ENCODE measurements at places on chromosomes 4 and X.

DNA sequence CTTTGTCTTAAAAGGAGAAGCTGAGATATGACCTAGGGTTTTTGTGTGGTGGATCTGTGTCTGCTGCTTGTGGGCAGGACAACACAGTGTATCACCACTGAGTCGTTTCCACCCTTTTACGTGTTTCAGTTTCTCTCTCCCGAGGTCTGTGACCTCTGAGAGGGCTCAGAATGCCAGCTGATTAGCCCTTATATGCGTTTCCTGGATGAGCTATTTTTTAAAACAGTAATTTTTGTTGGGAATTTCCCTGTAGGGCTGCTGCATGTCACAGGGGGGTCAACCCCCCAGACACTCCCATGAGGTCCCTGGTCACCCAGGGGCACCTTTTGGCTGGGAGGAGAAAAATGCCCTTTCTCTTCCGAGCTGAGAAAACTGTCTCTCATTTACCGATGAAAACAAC lies 170.4 kb upstream of the CASK start:
- DNase-seq: no peak

DNA sequence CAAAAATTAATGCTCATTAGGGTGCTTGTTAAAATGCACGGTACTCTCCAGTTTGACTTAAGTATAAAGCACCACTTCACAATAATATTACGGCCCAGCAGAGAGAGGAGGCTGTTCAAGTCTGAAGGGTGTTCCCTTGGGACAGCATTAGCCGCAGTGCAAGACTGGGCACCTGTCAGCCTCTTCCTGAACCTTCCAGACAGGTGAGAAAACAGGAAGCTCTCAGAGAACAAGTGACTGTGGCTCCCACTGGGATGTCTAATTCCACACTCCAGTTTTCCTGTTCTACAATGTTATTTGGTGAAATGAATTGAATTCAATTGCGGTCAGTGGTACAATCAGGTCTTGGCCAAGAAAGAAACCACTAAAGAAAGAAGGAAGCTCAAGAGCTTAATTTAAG lies 414.4 kb downstream of the SMARCA1 start:
- no peak for DNase-seq

- no peak for DNase-seq
These were observed 174.7 kb upstream of the GPRIN3 start for GRCh38 chr4:89482251-89482650.

- no peak for DNase-seq
These were observed 180.6 kb upstream of the NUDT6 start for GRCh38 chr4:123102897-123103471.

DNA sequence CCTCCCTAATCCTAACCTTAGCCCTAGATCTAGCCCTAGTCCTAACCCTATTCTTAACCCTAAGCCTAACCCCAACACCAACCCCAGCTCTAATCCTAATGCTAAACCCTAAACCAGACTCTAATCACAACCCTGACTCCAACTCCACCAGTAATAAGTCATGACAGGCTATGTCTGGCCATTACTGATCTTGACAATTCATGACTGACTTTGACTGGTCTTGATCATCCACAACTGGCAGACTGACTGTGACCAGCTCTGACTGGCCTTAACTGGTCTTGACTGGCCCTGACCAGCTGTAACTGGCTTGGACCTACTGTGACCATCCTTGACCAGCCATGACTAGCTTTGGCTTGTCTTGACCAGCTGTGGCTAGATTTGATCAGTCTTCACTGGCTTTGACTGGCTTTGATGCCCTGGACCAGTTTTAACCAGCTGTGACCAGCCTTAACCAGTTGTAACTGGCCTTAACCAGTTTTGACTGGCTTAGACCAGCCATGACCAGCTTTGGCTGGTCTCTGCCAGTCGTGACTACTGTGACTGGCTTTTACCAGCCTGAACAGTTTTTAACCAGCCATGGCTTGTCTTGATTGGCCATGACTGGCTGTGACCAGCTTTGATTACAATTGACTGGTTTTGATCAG lies 68.4 kb downstream of the RLIM start:
- DNase-seq: no peak

DNA sequence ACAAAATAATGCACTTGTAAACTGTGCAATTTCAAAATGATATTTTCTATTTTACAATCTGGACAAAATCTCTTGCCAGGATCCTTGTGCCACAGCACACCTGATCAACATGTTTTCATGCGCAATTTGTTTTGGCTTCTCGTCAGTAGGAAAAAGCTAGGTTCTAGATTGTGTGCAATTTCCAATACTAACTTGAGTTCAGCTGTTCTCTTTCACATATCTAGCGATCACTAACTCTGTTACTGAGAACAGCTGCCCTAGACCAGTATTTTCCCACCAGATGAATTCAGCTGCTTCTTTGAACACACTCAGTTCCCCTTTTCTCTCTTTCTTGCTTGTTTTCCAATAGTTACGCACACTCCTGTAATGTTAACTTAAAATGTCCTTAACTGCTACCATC lies 131.2 kb downstream of the MAGEB5 start:
- no peak for DNase-seq

DNA sequence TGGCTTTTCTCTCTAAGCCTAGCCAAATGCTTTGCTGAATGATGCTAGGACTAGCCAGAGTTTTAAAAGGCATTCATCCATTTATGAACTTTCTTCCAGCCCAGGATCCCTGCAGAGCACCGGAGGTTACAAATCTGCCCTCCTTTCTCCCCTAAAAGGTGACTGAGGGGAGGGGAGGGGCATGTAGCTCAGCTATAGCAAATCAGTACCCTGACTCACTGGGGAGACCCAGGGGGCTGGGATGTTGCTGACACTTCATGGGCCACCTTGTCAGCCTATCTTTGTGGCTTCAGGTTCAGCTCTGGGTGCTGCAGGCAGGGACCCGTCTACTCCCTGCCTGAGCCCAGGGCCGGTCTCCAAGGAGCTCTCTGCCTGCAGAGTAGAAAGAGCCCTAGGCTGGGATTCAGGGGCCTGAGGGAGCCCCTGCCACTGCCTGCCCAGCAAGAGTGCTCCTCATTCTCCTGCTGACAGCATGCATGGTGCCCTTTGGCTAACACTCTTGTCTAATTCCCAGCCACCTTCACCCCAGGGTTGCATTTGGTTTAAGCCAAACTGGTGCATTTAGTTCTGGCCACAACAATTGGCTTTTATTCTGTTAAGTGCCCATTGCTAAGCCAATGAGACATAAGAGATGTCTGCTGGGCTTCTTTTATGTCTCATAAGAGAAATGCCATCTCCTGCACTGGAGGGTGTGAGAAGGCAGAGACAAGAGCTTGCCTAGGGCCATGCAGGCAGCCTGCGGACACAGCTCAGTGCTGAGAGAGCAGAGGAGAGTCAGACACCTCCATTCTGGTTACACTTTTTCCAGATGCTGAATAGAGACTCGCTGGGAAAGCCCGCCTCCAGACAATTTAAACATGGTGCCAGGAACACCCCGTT lies 11.9 kb upstream of the UBA6 start:
- no peak for DNase-seq

DNA sequence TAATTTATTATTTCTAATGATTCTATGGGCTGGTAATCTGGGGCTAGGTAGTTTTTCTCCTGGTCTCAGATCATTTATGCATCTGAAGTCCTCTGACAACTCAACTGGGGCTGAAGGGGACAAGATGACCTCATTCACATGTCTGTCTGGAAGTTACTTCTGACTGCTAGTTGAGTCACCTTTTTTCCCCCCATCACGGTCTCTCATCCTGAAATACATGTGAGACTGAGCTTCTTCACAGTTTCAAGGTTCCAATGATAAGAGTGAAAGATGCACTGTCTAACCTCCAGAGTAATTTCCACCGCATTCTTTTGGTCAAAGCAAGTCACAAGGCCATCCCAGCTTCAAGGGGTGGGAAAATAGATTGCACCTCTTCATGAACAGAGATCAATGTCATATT lies 356.7 kb upstream of the RPS6KA3 start:
- DNase-seq: no peak

- no peak for DNase-seq
These were observed 118.6 kb downstream of the NAA11 start for GRCh38 chr4:79207281-79207680.

GRCh38 chr4:27101126-27101525 lies 240.5 kb downstream of the STIM2 start:
- DNase-seq: no peak

- no peak for DNase-seq
These were observed 158.3 kb downstream of the CPE start for GRCh38 chr4:165537028-165537648.

GRCh38 chr4:5825321-5826041 lies 67.4 kb downstream of the CRMP1 start:
- no peak for DNase-seq

- DNase-seq: no peak
These were observed 588.5 kb downstream of the CENPC start for GRCh38 chr4:66956852-66957251.

GRCh38 chr4:40193578-40193977 lies 3.3 kb upstream of the RHOH start:
- DNase-seq: no peak

DNA sequence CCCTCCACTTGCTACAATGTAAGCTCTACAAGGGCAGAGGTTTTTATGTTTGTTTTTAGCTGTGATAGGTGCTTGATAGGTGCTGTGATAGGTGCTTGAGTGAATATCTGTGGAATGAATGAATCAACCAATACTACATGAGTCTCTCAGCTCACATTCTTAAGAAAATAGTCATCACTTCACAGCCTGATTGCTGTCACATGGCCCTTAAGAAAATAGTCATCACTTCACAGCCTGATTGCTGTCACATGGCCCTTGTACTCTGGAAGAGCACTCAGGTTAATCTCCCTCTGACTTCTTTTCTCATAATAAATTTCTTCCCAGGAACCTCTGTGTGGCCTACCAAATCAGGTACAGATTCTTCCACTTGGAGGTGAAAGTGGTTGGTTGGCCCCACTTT lies 335.2 kb downstream of the TENM3 start:
- no peak for DNase-seq

GRCh38 chr4:174657472-174657871 lies 135.2 kb upstream of the HPGD start:
- no peak for DNase-seq

GRCh38 chrX:23103546-23103945 lies 103.8 kb downstream of the DDX53 start:
- DNase-seq: no peak

DNA sequence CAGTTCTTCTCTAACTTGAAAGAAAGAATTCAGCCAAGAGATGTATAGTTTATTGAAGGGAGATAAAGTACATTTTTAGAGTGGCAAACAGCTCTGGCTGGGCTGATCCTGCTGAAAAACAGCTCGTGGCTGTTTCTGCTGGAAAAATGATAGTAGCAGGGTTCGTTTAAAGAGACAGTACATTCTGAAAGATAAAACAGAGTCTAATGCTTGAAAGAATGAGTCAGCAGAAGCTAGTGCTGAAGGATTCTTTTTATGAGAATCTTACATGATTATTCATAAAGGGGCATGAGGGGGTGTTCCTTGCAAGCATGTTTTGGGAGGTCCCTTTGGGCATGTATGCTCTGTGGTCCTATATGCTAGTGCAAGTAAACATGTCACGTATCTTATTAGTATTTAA lies 790.0 kb downstream of the PCDH18 start:
- no peak for DNase-seq

GRCh38 chrX:15870310-15870709 lies 15.7 kb upstream of the AP1S2 start:
- no peak for DNase-seq

DNA sequence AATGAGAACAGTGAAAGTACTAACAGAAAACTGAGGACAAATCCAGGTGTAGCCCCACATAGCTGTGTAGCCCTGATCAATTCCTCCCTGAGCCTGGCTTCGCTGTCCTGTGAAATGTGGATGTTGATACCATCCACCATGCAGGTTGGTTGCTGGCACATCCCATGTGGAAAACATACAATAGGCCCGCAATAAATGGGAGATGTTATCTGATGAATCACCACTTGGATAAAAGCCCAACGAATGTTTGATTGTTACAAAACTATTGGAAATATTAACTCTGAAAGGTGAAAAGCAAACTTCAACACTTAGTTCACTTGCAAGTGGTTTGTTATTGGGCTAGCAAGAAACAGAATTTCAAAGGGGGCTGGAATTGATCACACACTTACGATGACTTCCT lies 186.3 kb upstream of the FTHL17 start:
- DNase-seq: no peak

- no peak for DNase-seq
These were observed 27.2 kb downstream of the TAPT1 start for GRCh38 chr4:16199093-16199492.

DNA sequence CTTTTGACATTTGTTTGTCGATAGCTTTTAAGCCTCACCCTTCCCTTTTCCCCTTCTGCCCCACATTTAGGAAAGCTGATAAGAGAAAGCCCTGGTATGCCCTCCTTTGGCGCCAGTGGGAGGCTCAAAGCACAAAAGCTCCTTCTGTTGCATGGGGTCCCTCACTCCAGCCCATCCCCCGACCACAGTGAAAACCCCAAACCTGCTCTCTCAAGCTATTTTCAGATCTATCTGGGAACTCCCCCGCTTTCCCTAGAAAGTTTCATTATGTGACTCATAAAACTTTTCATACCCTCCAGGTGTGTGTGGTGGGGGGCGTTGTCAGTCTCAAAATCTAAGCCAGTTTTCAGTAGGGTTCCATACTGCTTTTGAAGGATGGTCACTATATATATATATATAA lies 259.0 kb upstream of the PCDH7 start:
- DNase-seq: no peak

DNA sequence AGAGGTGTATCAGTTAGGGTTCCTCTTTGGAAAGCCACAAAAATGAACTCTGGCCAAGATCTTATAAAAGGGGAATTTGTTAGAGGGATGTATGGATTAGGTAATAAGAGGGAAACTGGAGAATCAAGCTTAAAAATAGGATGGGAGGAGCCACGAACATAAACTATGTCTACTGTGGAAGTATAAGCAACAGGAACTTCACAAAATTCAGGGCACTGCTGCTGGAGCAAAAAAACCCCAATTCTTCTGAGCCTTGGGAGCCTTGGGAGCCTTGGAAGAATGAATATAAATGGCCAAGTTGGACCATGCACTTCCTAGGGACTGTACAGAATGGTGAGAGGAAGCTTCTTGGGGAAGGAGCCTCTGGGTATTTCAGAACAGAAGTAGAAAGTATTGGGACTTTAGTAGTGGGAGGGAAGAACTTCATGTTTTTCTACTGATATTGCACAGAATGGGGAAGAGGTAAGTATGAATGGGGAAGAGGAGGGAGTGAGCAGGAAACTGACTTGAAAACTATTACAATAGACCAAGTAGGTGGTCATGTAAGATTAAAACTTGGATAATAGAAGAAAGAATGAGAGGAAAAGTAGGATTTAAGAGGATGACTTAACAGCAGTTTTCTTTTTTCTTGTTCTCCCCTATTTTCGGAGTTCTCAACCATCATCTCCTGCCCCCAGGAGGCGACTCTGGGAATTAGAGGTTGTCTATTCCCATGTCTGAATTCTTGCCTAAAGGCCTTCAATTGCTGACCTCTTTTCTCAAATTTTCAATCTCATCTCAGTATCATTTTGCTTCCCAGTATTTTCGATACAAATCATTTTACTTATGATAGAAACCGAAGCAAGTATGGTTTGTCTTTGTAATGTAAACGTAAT lies 44.4 kb upstream of the TAPT1 start:
- no peak for DNase-seq

GRCh38 chr4:55323375-55323774 lies 22.7 kb upstream of the SRD5A3 start:
- no peak for DNase-seq

- DNase-seq: no peak
These were observed 47.7 kb downstream of the CLDN22 start for GRCh38 chr4:183272384-183272783.

Data from Peyer's patch (tissue), 4 donors.